ENCODE measurements at places on chromosomes 3 and 15.

GRCh38 chr15:86830304-86830703 is 750.6 kb downstream of the AGBL1 start:
- DNase-seq: no peak

DNA sequence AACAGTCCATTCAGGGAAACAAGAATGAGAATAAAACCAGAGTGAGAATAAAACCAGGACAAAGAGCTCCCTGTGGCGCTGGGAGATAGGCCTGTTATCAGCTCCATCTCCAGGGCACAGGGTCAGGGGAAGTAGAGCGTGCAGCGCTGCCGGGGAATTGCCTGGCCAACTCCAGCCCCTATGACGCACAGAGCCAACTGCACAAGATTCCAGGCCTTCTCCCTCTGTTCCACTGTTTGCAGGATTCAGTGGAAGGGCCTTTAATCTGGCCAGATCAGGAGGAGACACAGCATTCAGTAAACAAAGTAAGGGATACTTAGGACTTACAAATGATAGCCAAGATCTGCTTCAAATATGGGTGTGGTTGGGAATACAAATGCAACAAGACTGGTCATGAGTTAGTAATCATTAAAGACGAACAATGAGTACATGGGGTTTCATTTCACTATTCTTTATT is 49.4 kb downstream of the ITGB5 start:
- peak; percentile 44 for DNase-seq

DNA sequence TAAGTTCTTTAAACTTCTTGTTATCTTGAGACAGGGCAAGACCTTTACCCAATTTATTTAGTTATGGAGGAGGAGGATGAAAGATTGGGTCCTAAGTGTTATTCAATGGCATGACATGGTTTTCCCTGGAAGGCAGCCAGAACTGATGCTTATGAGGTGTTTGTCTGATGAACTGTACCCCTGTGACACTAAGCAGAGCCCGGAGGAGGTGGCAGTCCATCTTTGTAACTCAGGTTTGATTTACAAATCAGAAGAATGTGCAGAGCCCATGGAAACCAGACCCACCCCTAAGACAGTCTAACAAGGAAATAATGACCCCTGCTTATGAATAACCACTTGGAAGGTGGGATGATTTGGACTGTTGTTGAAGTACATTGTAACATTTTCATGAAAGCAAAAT is 878.6 kb upstream of the NR2F2 start:
- DNase-seq: no peak

- DNase-seq: no peak
Observed at GRCh38 chr15:85006655-85007054, 25.0 kb downstream of the PDE8A start.

DNA sequence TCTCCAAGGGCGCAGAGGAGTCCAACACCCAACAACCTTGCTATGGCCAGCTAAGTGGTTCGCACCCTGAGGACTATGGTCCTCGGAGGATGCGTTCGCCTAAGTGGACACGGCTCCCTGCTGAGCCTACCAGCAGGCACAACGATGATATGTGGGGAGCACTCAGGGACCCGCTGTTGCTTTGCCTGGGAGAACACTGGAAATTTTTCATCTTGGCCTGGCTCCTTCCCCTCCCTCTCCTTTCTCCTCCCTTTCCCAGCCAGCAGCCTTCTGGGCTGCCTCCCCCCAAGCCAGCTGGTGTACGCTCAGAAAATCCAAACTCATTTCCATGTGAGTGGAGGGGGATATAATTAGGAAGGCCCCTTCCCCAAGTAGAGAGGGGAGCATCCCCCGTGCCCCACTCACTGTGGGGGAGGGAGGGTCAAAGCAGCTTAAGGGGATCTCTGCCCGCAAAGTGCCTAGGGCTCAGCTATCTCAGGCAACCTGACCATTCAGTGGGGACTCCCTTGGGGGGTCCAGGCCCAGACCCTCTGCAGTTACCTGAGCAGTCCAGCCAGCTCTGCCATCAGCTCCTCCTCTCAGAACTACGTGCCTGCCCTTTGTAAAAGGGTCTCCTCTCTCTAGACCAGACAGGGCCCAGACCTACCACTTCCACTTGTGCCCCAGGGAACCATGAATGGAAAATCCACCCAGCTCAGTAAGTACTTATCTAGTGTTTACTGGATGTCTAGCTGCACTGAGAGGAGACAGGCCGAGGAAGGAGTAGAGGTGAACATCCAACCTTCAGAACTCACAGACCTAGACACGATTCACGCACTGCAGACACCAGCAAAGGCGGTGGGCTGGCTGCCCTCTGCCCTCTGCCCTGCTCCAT is 742 bp upstream of the SEMA7A start:
- no peak for DNase-seq

- no peak for DNase-seq
Observed at GRCh38 chr3:8596321-8597218, 48.0 kb downstream of the SSUH2 start.

DNA sequence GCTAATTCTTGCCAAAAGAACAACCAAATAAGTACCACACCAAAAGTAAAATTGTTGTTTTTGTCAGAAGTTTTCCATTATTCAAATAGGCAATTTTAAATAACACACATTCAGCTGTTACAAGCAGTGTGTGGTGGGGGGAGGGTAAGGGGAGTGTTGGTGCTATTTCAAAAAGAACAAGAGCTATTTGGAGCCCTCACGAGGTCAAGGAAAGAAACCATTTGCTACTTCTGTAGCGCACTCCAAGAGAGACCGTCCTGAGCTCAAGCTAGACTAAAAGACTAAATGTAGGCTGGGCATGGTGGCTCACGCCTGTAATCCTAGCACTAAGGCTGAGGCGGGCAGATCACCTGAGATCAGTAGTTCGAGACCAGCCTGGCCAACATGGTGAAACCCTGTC is 21.2 kb upstream of the IGF2BP2 start:
- DNase-seq: no peak

DNA sequence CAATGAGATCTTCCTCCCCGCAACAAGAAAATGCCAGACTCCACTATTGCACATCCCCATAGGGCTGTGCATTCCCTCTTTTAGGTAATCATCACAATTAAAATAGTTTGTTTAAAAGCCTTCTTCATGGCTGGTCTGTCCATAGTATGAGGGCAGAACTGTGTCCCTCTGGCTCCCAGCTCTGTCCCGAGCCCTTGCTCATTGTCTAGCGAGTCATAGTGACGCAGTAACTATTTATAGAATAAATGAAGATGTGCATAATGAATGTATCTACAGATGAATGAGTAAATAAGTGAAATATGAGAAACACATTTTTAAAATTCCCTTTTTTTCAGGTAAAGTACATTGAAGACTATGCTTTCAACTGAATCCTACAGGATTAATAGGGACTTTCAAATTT is 128.4 kb upstream of the TMC3 start:
- DNase-seq: peak; percentile 25

- no peak for DNase-seq
Observed at GRCh38 chr3:10824468-10824867, 8.4 kb downstream of the SLC6A11 start.

DNA sequence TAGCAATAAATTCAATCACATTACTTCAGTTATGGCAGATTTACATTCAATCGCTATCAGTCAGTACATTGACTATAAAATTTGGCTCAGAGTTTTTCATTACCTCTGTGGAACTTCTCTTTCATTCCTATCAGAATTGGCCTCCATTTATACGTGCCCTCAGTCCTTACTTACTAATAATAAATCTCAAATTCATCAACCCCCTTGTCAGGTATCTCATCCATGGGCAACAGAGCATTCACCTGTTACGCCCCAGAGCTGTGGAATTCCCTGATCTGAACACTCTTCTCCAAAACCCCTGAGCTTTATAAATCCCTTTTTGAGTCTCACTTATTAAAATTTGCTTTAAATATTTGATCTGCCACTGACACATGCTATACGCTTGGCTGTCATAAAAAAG is 492.9 kb downstream of the GBE1 start:
- no peak for DNase-seq

GRCh38 chr3:167718582-167718981 is 16.1 kb downstream of the PDCD10 start:
- DNase-seq: no peak

- DNase-seq: peak; percentile 43
Observed at GRCh38 chr15:48177383-48177765, 721 bp downstream of the MYEF2 start.

- DNase-seq: peak; percentile 86
Observed at GRCh38 chr3:115699706-115700105, 76.4 kb downstream of the GAP43 start.

DNA sequence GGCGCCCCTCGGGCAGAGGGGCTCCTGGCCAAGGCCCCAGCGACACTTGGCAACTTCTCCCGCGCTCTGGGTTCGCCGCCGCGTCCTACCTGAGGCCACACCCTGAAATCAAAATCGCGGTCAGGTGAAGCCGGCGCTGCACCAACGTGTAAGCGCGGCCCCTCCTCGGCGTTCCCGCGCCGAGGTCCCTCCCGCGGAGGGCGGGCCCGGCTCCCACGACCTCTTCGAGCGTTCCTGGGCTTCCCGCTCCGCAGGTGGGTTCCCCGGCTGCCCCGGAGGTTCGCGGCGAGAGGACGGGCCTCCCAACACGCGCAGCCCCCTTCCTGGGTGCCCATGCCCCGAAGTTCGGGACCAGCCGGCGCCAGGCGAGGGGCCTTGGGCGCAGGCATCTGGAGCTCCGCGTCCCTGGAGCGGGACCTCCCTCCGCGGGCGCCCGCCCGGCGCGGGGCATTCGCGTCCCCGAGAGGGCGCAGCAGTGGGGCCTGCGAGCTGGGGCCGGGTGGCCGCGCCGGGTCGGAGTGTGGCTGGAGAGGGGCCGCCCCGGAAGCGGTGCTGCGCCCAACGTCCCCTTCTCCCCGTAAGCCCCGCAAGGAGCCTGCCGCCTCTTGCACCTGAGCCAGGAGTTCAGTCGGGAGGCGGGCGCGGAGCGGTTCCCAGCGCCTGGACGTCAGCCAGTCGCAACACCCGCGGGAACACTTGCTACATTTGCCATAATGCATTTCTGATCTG is 13.7 kb downstream of the PAK6 start:
- no peak for DNase-seq

DNA sequence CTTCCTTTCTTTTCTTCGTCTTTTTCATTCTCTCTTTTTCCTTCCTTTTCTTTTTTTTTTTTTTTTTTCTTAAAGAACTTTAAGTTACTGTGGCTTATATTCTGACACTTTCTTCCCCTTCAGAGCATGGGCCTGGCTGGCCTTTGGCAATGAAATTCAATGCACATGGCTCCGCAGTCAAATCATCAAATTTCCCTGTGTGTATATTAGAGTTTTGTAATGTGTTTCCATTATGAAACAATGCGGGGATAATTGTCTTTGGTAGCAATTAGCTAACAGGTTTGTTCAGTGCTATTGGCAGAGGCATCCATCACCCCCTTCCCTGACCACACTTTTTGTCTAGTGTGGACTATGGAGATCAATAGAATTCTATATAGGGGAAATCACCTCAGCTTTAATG is 80.5 kb downstream of the CDIN1 start:
- no peak for DNase-seq

DNA sequence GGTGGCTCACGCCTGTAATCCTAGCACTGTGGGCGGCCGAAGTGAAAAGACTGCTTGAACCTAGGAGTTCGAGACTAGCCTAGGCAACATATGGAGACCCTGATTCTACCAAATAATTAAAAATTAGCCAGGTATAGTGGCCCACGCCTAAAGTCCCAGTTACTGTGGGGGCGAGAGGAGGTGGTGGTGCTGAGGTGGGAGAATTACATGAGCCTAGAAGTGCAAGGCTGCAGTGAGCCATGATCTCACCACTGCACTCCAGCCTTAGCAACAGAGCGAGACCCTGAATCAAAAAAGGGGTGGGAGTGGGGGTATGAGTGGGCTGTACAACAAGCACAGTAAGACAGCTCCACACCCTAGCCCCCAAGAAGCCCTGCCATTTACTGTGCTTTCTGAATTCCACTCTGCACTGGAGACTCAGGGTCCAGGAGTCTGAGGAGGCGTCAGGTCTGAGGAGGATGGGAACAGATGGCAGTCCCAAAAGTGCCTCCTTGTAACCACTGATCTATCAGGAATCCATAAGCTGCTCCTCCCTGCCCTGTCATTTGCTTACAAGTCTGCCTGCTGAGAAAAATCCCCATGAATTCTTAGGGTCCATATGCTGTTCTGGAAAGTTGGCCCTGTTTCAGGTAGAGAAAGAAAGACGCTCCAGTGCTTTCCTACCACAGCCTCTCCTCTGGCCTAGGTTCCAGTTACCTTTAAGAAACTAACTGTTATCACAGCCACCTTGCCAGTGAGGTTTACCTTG is 171.1 kb downstream of the MAGI1 start:
- DNase-seq: no peak

DNA sequence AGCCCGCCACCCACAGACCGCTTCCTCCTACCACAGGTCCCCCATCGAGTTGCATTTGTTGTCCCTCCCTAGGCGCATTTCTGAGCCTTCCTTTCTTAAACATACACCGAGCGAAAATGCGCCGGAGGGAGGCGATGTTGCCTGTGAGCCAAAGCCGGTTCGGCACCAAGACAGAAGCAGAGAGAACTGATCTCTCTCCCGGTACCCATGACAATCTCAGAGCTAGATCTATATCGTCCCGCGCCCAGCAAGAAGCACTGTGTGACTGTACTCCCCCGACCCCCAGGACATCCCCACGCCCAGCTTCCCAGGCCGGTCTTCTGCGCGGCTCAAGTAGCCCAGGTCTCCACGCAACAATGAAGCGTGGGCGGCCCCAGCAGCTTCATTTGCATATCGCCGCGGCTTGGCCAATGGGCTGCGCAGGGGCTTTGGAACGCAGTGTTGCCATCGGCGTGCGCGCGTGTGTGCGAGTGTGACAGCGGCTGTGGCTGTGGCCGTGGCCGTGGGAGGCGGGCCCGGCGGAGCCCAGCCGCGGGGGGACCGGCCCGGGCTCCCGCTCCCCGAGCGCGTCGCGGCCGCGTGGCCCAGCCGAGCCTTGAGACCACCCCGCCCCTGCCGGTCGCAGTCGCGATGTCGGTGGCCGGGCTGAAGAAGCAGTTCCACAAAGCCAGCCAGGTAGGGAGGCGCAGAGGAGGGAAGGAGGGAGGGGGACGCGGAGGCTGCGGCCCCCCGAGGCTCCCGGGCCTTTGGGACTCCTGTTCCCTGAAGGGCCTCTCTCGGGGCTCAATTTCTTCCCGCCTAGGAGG is at the start of gene SH3GL3:
Gene SH3GL3, plus strand, starts transcription at position 438 of the 806 bp plus-strand sequence. Its CDS starts 193 bp downstream, at position 631.
- DNase-seq: peak; percentile 80

DNA sequence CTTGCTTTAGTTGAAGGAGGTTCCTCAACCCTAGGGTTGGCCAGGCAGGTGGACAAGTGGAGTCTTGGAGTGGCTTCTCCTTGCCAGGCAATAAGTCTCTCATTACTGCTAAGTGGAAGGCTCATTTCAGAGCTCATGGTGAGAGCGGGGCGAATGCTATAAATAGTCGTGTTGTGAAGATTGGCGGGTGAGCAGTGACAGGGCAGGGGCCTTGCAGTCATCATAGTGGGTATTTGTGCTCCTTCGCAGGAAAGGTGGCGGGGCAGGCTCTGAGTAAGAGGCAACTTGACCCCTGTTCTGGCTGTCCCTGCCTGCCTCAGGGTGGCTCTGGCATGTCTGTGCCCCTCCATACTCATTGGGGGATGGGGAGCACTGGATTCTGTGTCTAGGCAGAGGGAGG is 8.7 kb upstream of the GRM2 start:
- no peak for DNase-seq

Measured in fibroblast of skin of scalp (primary cell).